NCI-H748 treated with DMSO at 0.1 percent for 48 hours (cell line): ENCODE measurements at places on chromosomes 3 and 15.

DNA sequence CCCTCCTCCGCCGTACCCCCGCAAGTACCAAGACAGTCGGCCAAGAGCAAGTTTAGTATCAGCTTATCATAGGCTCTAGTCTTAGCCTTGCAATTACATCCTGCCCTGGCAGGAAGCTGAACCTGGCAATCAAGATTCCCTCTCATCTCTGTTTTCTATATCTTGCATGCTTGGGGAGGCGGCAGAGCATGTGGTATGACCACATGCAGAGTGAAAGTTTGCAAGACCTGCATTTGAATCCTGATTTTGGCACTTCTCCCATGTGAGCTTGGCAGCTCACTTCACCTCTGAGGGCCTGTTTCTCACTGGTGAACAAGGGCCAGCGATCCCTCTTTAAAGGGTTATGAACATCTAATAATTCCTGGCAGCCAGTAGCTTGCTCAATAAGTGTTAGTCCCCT lies 106.1 kb upstream of the FRMD4B start:
- DNase-seq = no peak

GRCh38 chr15:86623236-86623635 lies 543.6 kb downstream of the AGBL1 start:
- DNase-seq = no peak

GRCh38 chr3:102017784-102018183 lies 168.5 kb downstream of the NFKBIZ start:
- no peak for DNase-seq

GRCh38 chr3:184595726-184596125 lies 34.1 kb downstream of the EPHB3 start:
- DNase-seq = no peak

DNA sequence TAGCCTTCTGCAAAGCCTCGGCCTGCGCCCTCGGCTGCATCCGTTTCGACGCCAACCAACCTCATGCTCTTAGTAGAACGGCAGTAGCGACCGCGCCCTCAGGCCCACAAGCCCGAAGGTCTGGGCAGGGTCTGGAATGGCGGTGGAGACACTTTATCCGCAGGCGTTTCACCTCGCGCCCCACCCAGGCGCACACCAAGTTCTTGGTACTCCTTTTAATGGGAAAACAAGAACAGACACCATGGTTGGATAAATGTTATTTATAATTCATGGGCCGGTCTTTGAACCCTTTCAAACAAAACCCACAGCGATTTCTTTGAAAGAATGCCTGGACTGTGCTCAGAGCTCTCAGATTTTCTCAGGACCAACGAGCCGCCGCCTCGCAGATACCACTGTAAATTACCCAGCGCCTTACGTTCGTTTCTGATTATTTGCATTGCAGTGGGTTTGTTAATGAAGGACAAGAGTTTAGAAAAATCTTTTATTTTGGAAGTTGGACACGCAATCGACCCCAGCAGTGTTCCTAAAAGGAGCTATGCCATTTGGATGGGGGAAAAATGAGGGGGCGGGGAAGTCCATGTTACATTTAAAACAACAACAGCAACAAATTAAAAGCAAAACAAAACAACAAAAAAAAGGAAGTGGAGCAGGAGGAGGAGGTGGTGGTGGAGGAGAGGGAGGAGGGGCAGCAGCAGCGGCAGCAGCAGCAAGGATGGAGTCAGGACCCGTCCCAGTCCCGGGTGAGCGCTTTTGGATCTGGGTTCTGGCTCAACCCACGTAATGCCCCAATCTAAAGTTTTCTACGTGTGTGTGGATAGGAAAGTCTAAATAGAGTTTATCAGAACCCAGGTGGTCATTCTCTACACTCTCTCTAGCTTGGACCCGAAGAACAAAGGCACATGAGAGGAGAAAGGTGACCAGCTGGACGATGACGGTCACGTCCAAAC lies 993 bp upstream of the ISL2 start:
- no peak for DNase-seq

DNA sequence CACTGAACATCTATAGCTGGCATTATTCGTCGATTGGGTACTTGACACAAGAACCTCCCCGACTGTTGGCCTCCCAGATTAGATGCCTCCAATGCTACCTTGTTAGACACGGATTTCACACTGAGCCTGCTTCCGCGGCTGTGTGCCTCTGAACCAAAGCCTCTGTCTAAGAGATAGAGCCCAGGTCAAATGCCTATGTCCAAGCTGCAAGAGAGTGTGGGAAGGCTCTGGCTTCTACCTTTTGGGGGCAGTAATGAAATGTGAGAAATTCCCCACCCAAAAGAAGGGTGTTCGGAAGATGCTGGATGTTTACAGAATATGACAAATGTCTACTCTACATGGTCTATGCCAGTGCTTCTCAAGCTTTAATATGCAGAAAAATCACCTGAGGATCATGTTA lies 2.0 kb upstream of the RPUSD2 start:
- no peak for DNase-seq

DNA sequence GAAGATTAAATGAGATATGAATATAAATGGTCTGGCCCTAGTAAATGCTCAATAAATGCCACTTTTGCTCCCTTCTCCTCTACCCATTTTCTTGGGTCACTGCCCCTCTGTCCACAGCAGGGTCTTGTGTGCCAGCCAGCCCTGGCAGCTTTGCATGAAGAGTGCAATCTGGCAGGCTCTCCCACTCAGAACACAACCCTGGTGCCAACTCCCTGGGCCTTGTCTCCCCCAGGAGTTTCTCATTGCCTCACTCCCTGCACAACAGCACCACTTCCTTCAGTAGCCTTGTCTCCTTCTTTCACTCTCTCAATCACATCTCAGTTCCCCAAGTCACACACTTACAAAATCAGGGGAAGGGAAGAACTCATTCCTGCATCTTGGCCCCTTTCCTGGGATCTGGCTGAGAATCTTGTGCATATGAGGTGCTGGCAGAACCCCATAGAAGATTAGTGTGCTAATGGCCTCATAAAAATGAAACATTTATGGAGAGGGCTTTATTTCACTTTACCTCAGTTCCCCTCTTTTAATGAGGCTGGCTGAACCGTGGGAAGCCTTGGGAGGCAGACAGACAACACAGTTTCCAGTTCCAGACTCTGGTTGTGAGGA lies 445.9 kb upstream of the PROK2 start:
- DNase-seq = no peak

DNA sequence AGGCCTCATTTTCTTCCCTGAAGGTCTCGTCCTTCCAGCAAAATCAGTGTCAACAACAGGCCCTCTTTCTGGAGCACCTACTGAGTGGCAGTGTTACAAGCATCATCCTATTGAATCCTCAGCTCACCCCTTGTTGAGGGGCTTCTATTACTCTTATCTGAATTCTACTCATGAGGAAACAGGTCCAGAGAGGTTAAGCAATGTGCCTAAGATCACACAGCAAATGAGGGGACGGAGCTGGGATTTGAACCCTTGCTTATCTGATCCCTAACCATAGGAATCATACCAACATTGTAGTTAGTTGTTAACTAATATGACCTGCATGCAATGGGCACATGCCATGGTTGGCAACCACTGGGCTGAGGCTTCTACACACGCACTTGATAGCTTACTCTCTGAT lies 63.0 kb downstream of the SLC6A6 start:
- DNase-seq = no peak

DNA sequence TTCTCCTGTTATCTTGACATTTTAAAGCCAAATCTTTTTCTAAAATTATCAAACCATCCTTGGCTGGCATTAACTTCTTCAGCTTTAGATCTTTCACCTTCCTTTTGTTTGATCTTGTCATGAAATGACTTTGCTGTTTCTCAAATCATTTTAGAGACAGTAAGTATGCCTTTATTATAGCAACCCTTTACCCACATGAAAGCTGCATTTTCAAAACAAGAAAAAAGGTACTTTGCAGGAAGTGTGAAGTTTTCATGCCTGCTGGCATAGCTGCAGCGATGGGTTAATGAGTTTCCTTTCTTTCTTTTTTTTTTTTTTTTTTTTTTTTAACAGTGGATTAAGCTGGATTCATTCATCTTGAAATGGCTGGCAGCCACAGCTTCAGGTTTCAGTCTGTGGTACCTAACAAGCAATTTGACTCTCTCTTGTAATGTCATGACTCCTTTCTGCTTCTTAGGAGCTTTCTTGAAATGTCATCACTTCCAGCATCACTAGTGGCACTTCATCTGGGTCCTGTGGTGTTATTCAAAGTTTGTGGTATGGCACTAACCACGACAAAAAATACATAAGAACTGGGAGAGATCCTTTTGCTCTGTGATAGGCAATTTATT lies 18.8 kb downstream of the SLC25A26 start:
- no peak for DNase-seq

GRCh38 chr15:62793752-62794144 lies 248.8 kb upstream of the TPM1 start:
- DNase-seq = no peak

- DNase-seq = no peak
Observed at GRCh38 chr3:57974796-57975388, 33.3 kb upstream of the FLNB start.

DNA sequence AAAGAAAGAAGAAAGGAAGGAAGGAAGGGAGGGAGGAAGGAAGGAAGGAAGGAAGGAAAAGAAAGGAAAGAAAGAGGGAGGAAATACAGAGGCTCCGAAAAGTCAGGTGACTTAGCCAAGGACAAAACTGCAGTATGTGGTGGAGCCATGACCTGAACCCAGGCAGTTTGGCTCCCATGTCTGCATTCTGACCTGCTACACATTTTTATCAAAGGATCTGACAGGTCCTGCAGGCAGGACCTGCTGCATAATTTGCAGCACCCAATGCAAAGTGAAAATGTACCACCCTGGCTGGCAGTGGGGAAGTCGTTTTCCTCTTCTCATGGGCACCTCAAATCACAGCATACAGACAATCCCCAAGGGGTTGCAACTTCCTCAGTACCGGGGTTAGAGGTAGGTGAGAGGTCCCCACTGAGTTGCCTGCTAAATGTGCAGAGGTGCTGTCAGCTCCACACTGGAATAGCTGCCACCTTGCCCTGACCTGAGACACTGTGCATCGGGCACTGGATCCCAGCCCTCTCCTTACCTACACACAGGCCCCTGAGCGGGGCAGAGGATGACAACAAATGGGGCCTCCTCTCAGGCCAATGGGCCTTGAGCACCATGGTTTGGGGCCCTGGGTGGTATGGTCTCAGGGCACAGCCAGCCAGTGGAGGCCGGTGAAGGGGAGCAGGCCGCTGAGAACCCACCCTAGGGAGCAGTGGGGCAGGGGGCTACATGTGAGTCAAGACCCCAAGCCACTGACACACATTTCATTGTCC lies 175.1 kb downstream of the SHQ1 start:
- DNase-seq = no peak

DNA sequence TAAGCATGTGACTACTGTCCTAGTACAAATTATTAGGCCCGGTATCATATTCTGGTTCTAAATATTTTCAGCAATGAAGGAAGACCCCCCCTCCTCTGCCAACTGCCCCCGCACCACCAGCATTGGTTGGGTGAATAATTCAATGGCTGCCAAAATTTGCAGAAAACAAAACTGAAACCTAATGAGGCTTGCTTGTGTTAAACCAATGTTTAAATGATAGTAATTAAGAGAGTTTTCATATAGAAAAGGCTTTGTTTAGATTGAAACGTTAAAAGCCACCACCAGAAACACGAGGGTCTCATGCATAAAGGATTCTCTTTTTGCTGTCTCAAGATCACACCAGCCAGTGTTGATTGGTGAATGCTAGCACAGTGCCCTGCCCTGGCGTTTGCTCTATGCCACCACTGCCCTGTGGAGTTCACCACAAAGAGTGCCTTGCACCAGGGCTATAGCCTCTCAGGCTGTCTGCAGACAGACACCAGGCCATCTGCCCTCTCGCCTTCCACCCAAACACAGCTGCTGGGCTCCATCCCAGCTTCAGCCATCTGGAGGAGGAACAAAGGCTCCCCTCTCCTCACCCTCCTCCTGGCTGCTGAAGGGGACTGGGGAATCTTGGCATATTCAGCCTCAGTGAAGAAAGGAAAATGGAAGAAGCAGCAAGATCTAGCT lies 200.3 kb upstream of the PFN2 start:
- no peak for DNase-seq

- no peak for DNase-seq
Observed at GRCh38 chr3:152243721-152244516, 24.8 kb upstream of the MBNL1 start.

DNA sequence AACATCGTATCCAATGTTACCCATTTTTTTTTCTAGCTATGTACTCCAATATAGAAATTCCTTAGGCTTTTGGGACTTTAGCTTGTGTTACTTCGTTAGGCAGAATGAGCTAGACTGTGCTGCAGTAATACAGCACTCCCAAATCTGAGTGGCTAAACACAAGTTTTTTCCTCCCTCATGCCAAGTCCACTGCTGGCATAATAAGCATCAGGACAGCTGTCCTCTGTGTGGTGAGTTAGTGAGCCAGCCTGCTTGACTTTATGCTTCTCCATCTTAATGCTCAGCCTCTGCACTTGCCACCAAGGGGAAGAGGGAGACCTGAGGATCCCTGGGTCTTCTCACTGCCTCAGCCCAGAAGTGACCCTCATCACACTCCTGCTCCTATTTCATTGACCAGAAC lies 18.2 kb upstream of the ACOX2 start:
- DNase-seq = no peak

DNA sequence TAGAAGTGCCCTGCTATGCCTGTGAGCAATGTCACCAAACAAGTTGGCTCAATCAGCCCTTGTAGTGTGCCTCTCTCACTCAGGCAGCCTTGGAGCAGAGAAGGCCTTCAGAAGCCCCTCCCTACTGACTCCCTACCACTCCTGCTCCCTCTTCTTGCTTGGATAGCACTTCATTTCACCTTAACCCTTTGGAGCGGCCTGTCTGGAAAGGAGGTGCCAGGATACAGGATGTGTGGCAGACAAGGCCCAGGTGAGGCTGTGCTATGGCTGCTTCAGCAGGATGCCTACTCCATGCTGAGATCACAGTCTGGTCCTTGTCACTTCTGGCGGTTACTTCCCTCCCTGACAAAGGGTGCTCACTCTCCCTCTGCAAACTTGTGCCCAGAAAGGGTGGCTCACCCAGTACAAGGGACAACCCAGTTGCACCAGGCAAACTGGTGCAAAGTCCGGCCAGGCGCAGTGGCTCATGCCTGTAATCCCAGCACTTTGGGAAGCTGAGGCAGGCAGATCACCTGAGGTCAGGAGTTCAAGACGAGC lies 1.1 kb downstream of the MON1A start:
- no peak for DNase-seq

DNA sequence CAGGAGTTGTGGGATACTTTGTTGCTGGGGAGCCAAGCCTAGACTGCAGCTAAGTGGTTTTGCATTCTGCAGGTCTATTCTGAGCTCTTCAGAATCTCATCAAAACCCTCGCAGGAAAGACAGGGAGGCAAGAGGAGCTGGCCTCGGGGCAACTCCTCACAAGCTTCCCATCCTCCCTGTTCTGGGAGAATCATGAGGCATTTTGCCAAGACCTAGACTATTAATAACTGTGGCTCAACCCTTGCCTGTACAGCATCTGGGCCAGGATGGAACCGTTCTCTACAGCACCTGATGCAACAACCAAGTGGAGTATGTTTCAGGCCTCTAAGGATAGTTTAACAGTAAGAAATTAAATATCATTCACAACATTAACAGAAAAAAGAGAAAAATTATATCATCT lies 20.2 kb upstream of the SLC6A20 start:
- DNase-seq = no peak

GRCh38 chr15:79357566-79357965 lies 46.7 kb downstream of the TMED3 start:
- no peak for DNase-seq

GRCh38 chr3:103924544-103924943 lies 1442.2 kb upstream of the ALCAM start:
- DNase-seq = no peak
